ENCODE measurements at places on chromosomes 4 and X. TPM values are rescaled to one million over a fixed set of nuclear protein-coding genes. Genes with fewer than 3 reads are reported as not detected.

The TEX13D gene
- total RNA-seq, result not detected

The ARSJ gene
- 27.6 TPM for total RNA-seq

The BMPR1B gene
- not detected for total RNA-seq

The ADAM29 gene
- not detected for total RNA-seq

The TRIM60 gene
- total RNA-seq, result not detected

The TMLHE gene
- total RNA-seq, result 6.4 TPM

The LAMP2 gene
- 128 TPM for total RNA-seq

The SHOX gene
- 0.10 TPM for total RNA-seq

The MSANTD1 gene
- 0.10 TPM for total RNA-seq

The USP27X gene
- 2.5 TPM for total RNA-seq

The ZFP92 gene
- total RNA-seq, result 0.10 TPM

The ARMCX4 gene
- 4.5 TPM for total RNA-seq

The S100P gene
- not detected for total RNA-seq

The UGT2B15 gene
- total RNA-seq, result not detected

The INPP4B gene
- 4.7 TPM for total RNA-seq

The FABP2 gene
- total RNA-seq, result not detected

The SSX3 gene
- total RNA-seq, result not detected

The C4orf33 gene
- total RNA-seq, result 14.3 TPM

The ASB12 gene
- not detected for total RNA-seq

The ASB9 gene
- 27.0 TPM for total RNA-seq

The CORIN gene
- 0.10 TPM for total RNA-seq

The ZXDA gene
- 4.9 TPM for total RNA-seq

The FAT4 gene
- 19.2 TPM for total RNA-seq

The IL15 gene
- total RNA-seq, result 2.6 TPM

The GPRASP1 gene
- total RNA-seq, result 0.13 TPM

The TGIF2LX gene
- not detected for total RNA-seq

The CEP135 gene
- total RNA-seq, result 5.1 TPM

Data from mammary microvascular endothelial cell (primary cell).